GM12878 (cell line): ENCODE measurements at places on chromosomes 1 and 21. TPM values are rescaled to one million over a fixed set of nuclear protein-coding genes. Genes with fewer than 3 reads are reported as not detected.

- H3K4me3 ChIP-seq: no peak overlapping the region
- H3K36me3 ChIP-seq: no peaks in the 10 kb centered on the region
Observed at GRCh38 chr1:172006660-172007059, 165.4 kb downstream of the DNM3 start.

- no peak overlapping the region for H3K27ac ChIP-seq
- H3K27me3 ChIP-seq: no peaks in the 10 kb centered on the region; the same call in 1 of the 2 replicates
- DNase-seq: no peak
- H3K4me1 ChIP-seq: no peaks in the 10 kb centered on the region
Observed at GRCh38 chr1:241711326-241711725, 59.2 kb downstream of the WDR64 start.

DNA sequence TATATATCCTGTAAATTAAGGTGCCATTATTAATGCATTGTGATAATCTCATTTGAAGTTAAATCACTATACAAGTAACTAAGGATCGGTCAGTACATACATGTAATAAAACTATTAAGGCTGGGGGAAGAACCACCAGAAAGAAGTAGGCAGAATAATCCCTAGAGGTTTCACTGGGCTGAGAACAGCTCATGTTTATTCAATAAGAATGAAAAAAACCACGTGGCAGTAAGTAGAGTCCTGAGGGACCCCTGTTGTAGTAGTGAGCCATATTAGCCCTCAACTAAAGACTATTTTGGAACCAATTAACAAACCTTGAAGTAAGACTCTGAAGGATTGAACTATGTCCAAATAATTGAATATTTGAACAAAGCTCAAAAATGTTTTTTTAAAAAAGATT lies 46.9 kb upstream of the ADAM30 start:
- no peaks in the 10 kb centered on the region for H3K36me3 ChIP-seq
- DNase-seq: no peak
- H3K4me1 ChIP-seq: no peaks in the 10 kb centered on the region
- H3K27ac ChIP-seq: no peak overlapping the region
- no peak overlapping the region for H3K4me3 ChIP-seq
- no peaks in the 10 kb centered on the region; the same call in 1 of the 2 replicates for H3K27me3 ChIP-seq

CGN gene
- 6.5 and 6.6 TPM in 2 replicates for total RNA-seq

HRNR gene
- total RNA-seq: not detected in 2 replicates

CMPK1 gene
- total RNA-seq: 112 and 116 TPM in 2 replicates

RALGPS2 gene
- total RNA-seq: 1.8 and 2.7 TPM in 2 replicates

KRTAP10-11 gene
- not detected in 2 replicates for total RNA-seq
